ENCODE measurements at places on chromosomes 4 and X.

GRCh38 chr4:102335616-102336015 lies 9.7 kb downstream of the SLC39A8 start:
- DNase-seq: no peak

GRCh38 chrX:153739754-153740486 lies 15.3 kb downstream of the ABCD1 start:
- peak; percentile 33 for DNase-seq

GRCh38 chrX:47222751-47223350 lies 4.4 kb downstream of the CDK16 start:
- no peak for DNase-seq

GRCh38 chr4:20028645-20029044 lies 223.1 kb upstream of the SLIT2 start:
- no peak for DNase-seq

- no peak for DNase-seq
These were observed 723.9 kb downstream of the FAT4 start for GRCh38 chr4:126038502-126039144.

DNA sequence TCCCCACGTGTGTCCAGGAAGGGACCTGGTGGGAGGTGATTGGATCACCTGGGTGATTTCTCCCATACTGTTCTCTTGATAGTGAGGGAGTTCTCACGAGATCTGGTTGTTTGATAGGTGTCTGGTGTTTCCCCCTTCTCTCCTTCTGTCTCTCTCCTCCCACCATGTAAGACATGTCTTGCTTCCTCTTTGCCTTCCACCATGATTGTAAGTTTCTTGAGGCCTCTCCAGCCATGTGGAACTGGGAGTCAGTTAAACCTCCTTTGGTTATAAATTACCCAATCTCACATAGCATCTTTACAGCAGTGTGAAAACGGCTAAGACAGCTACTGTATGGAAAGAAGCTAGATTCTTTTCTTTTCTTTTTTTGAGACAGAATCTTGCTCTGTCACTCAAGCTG lies 21.6 kb upstream of the FGG start:
- no peak for DNase-seq

- DNase-seq: no peak
These were observed 29.0 kb downstream of the LRPAP1 start for GRCh38 chr4:3502941-3503936.

GRCh38 chrX:15973946-15974345 lies 119.3 kb upstream of the AP1S2 start:
- DNase-seq: no peak

DNA sequence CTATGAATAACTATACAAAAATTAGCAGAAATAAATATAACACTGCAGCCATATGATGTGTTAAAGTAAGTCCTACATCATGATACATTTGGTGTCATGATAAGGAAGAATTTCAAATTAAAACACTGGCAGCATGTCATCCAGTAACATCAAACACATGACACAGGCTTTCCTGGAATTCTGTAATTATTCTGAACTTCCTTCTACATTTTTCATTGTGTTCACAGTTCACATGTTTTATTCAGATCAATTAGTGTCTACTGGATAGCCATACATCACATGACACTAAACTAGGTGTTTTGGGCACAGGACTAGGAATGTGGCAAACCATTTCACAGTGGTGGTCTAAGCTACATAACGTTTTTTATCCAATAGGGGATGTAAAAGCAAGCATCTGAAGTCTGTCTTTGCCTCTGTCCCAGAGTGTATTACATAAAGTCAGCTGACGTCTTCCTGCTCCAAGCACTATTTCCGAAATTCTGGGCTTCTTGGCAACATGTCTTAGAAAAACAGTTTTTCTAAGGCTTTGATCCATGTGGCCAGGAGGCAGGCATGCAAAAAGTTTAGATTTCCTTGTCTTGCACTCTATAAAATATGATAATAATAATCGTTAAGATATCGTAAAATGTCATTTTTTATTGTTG lies 707.9 kb downstream of the CENPC start:
- DNase-seq: no peak

- no peak for DNase-seq
These were observed 147.6 kb downstream of the STK32B start for GRCh38 chr4:5198656-5199541.

DNA sequence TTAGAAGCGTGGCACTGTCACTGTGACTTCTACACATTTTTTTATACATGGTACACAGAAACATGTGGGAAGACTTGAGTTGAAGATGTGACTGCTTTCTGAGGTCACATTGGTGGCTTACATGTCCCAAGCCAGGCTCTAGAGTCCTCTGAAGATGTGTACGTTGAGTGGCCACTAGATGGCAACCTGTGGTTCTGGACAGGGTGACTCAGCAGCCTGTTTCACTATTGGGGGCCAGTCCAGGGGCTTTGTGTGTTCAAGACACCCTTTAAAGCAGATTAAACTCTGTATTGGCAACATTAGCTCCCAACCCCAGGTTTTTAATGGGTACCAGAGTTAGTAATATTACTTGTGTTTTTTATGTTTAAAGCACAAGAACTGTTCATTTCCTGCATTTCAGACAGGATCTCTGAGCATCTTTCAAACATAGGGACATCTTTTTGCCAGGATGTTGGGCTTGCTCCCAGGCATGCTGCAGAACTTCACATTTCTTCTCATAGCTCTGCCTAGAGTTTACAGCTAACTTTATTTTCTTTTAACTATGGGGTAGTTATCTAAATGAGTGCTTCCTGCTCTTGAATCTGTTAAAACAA lies 53.0 kb downstream of the DCUN1D4 start:
- DNase-seq: peak; percentile 37

DNA sequence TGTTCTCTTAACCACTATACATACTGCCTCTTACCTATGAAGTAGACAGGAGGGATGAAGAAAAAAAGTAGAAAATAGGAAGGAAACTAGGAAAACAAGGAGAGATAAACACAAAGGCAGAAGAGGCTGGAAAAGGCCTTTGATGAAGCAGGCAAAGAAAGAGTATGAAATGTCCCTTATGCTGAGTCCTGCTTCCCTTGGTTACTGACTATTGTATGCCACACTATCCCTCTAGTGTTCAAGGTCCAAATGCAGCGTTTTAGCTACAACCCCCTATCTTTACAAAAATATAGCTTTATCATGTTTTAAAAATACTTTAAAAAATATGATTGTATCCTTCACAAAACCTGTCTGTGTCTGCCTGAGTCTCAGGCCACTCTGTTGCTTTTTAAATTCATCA lies 233.1 kb downstream of the CAMK2D start:
- no peak for DNase-seq

- DNase-seq: no peak
These were observed 3.7 kb downstream of the HHIP start for GRCh38 chr4:144649646-144650045.

GRCh38 chr4:113604955-113605354 lies 156.6 kb downstream of the CAMK2D start:
- no peak for DNase-seq

- DNase-seq: no peak
These were observed 18.8 kb downstream of the PAK3 start for GRCh38 chrX:111114806-111115205.

DNA sequence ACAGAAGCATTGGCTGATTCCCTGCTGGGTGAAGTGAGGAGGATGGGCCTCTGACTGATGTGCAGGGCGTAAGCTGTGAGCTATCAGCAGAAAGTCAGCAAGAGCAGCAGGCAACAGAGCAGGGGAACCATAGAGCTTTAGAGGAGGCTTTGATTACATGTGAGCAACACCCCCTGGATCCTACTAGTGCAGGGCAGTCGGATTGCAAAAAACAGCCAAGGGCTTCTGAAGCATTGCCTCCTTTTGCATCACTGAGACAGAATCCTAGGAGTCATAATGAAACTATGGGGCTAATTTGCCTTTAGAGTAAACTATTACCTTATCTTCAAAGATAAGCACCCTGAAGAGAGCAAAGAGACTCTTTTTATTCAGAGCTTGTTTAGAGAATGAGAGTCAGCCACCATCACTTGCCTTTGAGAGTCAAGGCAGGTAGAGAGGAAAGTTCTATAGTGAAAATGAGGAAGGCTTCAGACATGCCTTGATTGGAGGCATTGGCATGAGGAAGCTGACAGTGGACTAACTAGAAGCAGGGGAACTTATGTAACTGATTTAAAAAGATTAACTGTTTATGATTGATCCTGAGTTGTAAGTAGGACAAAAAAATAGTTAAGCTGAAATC lies 420.3 kb downstream of the PDHA2 start:
- no peak for DNase-seq

DNA sequence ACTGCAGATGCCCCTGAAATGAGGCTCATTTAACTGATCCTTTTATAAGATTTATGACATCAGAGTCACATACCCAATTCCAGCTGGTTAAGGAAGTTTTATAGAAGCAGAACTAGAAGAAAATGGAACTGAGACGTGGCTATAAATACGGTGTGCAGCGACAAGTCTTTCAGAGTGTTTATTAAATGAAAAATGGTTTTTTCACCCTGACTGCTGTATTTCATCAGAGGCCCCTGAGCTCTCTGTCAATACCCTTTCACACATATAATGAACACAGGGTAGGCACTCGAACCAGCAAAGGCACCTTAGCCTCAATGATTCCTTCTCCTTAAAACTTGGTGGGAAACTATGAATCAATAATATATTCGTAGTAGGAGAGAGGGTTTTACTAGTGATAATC lies 380.8 kb upstream of the ANXA10 start:
- DNase-seq: no peak

DNA sequence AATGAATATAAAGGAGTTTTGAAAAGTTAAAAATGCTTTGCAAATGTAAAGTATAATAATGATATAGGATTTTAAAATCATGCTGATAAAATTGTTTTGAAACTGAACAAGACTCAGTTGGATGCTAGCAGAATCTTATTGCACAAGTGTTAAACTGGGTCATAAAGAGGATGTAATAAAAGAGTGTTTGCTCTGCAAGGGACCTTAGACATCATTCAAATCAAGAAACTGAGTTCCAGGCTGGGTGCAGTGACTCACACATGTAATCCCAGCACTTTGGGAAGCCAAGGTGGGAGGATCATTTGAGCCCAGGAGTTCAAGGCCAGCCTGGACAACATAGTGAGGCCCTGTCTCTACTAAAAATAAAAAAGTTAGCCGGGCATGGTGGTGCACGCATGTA lies 27.5 kb upstream of the DUSP21 start:
- DNase-seq: no peak

DNA sequence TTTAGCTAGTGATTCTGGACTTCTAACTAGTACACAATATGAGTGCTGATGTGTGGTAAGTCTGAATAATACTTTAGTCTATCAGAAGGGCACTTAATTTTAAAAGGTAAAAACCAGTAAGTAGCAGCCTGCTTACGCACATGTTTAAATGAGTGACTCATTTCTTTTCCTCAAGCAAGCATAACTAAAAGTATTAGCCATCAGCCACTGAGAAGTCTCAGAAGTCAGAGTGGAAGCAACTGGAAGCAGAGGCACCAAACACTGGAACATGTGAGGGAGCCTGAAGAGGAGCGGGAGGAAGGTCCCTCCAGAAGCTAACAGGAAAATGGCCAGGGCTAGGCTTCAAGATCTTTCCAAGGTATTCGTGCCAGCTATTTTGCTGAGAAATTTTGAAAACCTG lies 257.7 kb downstream of the RAPGEF2 start:
- no peak for DNase-seq

GRCh38 chrX:1323315-1323714 lies 13.3 kb upstream of the IL3RA start:
- DNase-seq: peak; percentile 40

DNA sequence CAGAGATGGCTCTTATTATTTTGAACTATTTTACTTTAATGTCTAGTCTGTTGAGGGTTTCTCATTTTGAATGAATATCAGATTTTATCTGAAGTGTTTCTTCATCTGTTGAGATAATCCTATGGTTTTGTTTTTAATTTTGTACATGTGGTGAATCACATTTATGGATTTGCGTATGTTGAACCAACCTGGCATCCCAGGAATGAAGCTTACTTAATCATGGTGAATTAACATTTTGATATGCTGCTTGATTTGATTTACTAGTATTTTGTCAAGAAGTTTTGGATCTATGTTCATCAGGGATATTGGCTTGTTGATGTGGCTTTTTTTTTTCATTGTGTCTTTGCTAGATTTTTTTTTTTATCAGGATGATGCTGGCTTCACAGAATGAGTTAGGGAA lies 2390.9 kb downstream of the PCDH7 start:
- DNase-seq: no peak
